Activated naive CD4-positive, alpha-beta T cell treated with anti-CD3 and anti-CD28 coated beads, Interleukin-2, amount 10 ng/mL, durations not matched to agents 7 days and 5 days (primary cell): ENCODE measurements at places on chromosomes 3 and 15.

- no peak for DNase-seq
- H3K4me1 ChIP-seq: no peaks in the 10 kb centered on the region
- peaks cover 13% of the 10 kb centered on the region for H3K36me3 ChIP-seq
- no peak overlapping the region for H3K4me3 ChIP-seq
- no peaks in the 10 kb centered on the region for H3K27me3 ChIP-seq
These were observed 119.4 kb upstream of the CGNL1 start for GRCh38 chr15:57256939-57257338.

- peaks cover 2% of the 10 kb centered on the region for H3K36me3 ChIP-seq
- peak overlapping the region; percentile 15 for H3K4me3 ChIP-seq
- no peak for DNase-seq
- H3K27ac ChIP-seq: peak overlapping the region; percentile 96
- no peaks in the 10 kb centered on the region for H3K27me3 ChIP-seq
These were observed 20.6 kb upstream of the USP3 start for GRCh38 chr15:63483521-63484371.

GRCh38 chr3:126124148-126124868 lies 40.4 kb upstream of the SLC41A3 start:
- H3K4me1 ChIP-seq: no peaks in the 10 kb centered on the region
- H3K4me3 ChIP-seq: no peak overlapping the region
- H3K27me3 ChIP-seq: peaks cover 11% of the 10 kb centered on the region
- no peak for DNase-seq

- no peaks in the 10 kb centered on the region for H3K27me3 ChIP-seq
- DNase-seq: no peak
- no peak overlapping the region for H3K4me3 ChIP-seq
- H3K4me1 ChIP-seq: no peaks in the 10 kb centered on the region
These were observed 12.5 kb downstream of the PLOD2 start for GRCh38 chr3:146148468-146148931.

- H3K27ac ChIP-seq: no peak overlapping the region
- H3K27me3 ChIP-seq: peaks cover 17% of the 10 kb centered on the region
- H3K4me1 ChIP-seq: no peaks in the 10 kb centered on the region
These were observed 53.8 kb downstream of the SST start for GRCh38 chr3:187616307-187616972.

DNA sequence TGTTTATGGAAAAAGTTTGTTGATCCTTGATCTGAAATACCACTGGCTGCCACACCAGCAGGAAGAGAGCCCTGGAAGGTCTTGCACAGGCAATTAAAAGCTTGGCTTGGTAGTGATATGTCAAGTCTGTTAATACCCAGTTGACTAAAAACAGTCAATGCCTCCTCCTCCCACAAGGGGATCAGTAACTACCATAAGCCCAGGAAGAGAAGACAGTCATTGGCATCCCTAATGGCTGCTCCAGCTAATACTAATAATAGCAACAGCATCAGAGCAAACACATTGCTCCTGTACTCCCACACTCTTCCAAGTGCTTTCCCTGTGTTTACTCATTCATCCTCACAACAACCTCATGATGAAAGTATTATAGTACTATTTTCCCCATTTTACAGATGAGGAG lies 528.6 kb downstream of the TAFA4 start:
- no peak overlapping the region for H3K27ac ChIP-seq
- no peaks in the 10 kb centered on the region for H3K4me1 ChIP-seq
- H3K27me3 ChIP-seq: no peaks in the 10 kb centered on the region
- no peak for DNase-seq
- H3K4me3 ChIP-seq: no peak overlapping the region
- no peaks in the 10 kb centered on the region for H3K36me3 ChIP-seq

DNA sequence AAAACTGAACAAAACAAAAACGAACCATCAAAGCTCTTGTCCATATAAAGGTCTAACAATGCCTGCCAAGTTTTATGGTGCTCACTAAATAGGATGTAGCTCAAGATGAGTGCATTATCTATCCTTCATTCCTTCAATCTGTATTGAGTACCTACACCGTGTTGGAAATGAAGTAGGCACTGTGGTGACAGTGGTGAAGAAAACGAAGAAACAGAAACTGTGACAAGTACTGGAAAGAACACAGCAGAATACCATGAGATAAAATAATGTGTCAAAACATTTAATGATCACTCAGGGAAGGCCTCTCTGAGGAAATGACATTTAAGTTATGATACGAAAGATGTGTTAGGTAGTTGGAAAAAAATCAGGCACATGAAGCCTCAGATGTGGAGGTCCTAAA lies 36.2 kb downstream of the CBLB start:
- H3K36me3 ChIP-seq: peaks cover 64% of the 10 kb centered on the region
- no peak for DNase-seq
- peaks cover 76% of the 10 kb centered on the region for H3K4me1 ChIP-seq
- no peaks in the 10 kb centered on the region for H3K27me3 ChIP-seq
- H3K4me3 ChIP-seq: no peak overlapping the region

- no peak overlapping the region for H3K27ac ChIP-seq
- no peak for DNase-seq
These were observed 8.5 kb upstream of the PIAS1 start for GRCh38 chr15:68045289-68046265.

GRCh38 chr3:105764378-105765307 lies 104.2 kb downstream of the CBLB start:
- peak; percentile 45 for DNase-seq
- H3K36me3 ChIP-seq: peaks cover 79% of the 10 kb centered on the region
- H3K27ac ChIP-seq: peak overlapping the region; percentile 94
- H3K4me3 ChIP-seq: peak overlapping the region; percentile 35

DNA sequence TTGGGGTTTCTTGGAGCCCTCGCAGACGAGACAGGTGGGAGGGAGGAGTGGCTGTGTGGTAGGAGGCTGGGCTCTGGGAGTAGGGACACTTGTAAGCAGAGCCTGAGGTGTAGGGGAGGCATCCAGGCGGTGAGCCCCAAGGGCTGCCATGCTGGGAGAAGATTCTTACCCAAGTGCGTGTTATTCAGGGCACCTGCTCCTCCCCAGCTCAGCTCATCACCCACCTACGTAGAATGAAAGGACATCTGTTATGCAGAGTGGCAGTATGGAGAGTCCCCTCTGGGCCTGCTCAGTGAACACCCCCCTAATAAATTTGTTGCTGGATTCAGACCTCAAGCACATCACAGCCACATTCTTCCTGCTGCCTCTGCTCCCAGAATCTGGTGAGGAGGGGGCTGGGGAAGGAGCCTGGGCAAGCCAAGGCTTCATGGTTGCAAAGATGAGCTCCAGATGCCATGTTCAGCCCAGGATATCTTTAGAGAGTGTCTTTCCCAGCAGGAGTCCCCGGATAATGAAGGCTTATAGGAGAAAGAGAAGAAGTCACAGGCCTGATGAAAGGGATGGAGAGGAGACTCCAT lies 261.8 kb downstream of the EPHB1 start:
- H3K36me3 ChIP-seq: no peaks in the 10 kb centered on the region
- no peak for DNase-seq
- no peaks in the 10 kb centered on the region for H3K4me1 ChIP-seq
- H3K27ac ChIP-seq: no peak overlapping the region

- peaks cover 7% of the 10 kb centered on the region for H3K36me3 ChIP-seq
- no peak for DNase-seq
- H3K27me3 ChIP-seq: no peaks in the 10 kb centered on the region
- no peak overlapping the region for H3K27ac ChIP-seq
- no peak overlapping the region for H3K4me3 ChIP-seq
- peaks cover 12% of the 10 kb centered on the region for H3K4me1 ChIP-seq
These were observed 743.0 kb upstream of the CBLB start for GRCh38 chr3:106611841-106612240.

DNA sequence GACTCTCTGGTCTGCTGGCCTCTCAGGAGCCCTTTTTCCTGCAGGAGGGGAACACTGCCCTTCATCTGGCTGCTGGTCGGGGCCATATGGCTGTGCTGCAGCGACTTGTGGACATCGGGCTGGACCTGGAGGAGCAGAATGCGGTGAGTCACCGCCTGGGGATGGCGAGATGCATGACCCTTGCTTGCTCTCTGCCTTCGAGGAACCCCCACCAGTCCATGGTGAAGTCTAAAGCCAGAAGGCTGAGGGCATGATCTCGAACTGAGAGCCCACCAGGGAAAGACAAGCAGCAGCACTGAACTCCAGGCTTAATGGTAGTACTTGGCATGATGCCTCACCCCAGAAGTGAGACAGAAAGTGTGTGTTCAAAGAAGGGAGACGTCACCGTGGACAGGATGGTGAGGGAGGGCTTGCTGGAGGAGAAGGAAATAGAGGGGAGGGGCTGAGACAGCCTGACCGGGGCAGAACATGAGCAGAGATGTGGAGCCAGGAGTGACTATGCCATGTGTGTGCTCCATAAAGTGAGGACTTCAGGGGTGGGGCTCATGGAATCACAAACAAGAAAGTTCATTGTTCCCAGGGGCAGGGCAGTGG lies 19.2 kb downstream of the ANKDD1A start:
- no peak overlapping the region for H3K4me3 ChIP-seq
- H3K4me1 ChIP-seq: peaks cover 6% of the 10 kb centered on the region
- peaks cover 7% of the 10 kb centered on the region for H3K36me3 ChIP-seq
- H3K27ac ChIP-seq: no peak overlapping the region

DNA sequence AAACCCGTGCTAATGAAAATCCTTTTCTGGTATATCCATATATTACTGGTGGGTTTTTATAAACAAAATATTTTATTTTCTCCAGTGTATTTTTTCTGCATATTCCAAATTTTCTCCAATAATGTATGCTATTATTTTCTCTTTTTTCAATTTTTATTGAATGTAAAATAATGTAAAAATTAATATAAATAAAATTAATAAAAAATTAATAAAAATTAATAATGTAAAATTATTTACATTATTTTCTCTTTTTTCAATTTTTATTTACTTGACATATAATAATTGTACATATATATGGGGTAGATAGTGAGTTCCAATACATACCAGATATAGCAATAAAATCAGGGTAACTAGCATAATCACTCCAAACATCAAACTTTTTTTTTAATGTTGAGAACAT lies 56.4 kb downstream of the OXSM start:
- peaks cover 8% of the 10 kb centered on the region for H3K27me3 ChIP-seq
- H3K4me1 ChIP-seq: no peaks in the 10 kb centered on the region
- H3K36me3 ChIP-seq: no peaks in the 10 kb centered on the region
- no peak overlapping the region for H3K4me3 ChIP-seq

- no peak for DNase-seq
- peaks cover 4% of the 10 kb centered on the region for H3K27me3 ChIP-seq
- no peak overlapping the region for H3K27ac ChIP-seq
- no peaks in the 10 kb centered on the region for H3K36me3 ChIP-seq
These were observed 49.8 kb downstream of the SPATA12 start for GRCh38 chr3:57110214-57110613.

GRCh38 chr3:60269829-60270266 lies 981.4 kb downstream of the FHIT start:
- no peak overlapping the region for H3K27ac ChIP-seq
- no peaks in the 10 kb centered on the region for H3K27me3 ChIP-seq
- no peak for DNase-seq
- no peaks in the 10 kb centered on the region for H3K4me1 ChIP-seq
- H3K4me3 ChIP-seq: no peak overlapping the region

- H3K36me3 ChIP-seq: no peaks in the 10 kb centered on the region
- no peak for DNase-seq
- no peak overlapping the region for H3K27ac ChIP-seq
- H3K27me3 ChIP-seq: peaks cover 11% of the 10 kb centered on the region
- H3K4me1 ChIP-seq: no peaks in the 10 kb centered on the region
- no peak overlapping the region for H3K4me3 ChIP-seq
These were observed 84.5 kb upstream of the ATP11B start for GRCh38 chr3:182708810-182709209.

DNA sequence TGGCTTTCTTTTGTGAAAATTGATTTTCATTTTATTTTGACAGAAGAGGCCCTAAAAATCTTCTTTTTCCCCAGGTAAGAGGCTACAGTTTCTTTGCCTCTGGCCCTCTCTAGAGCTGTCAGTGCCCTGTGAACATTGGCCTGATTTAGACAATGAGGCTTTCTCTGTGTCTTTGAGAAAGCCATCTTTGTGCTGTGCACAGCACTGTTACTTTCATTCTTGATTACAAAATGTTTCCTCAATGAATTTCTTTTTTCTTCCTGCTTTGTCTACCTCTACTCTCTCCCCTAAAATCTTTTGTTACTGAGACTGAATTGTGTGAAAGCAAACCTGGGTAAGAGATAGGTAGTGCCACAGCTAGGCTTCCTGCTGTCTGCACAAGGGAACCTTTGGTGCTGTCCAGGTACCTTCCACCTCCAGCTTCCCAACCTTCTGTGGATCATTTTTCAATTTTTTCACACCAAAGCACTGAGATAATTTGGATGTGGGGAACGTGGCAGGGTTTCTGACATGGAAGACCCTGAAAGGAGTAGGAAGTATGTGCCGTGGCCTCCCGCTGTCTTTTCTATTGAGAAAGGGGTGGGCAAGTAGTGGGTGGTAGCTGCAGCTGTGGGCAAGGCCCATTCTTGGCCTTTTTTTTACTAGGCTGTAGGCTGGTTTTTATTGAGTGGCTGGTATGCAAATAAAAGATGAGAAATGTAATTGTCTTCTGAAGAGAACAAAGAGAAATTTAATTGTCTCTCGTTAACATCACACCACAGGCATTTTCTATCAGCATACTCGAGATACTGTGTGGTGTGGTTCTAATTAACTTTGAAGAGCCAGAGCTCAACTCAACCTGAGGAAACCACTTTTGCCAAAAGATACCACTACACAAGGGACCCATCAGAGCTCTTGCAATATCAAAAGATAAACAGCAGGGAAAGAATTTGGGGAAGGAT lies 21.0 kb downstream of the RAB8B start:
- peak overlapping the region; percentile 92 for H3K27ac ChIP-seq
- H3K36me3 ChIP-seq: peaks cover 45% of the 10 kb centered on the region
- no peak for DNase-seq
- peaks cover 82% of the 10 kb centered on the region for H3K4me1 ChIP-seq
- peak overlapping the region; percentile 14 for H3K4me3 ChIP-seq

GRCh38 chr3:5007873-5008272 lies 28.6 kb downstream of the BHLHE40 start:
- no peaks in the 10 kb centered on the region for H3K36me3 ChIP-seq
- H3K27me3 ChIP-seq: peaks cover 7% of the 10 kb centered on the region
- H3K4me3 ChIP-seq: no peak overlapping the region
- H3K27ac ChIP-seq: peak overlapping the region; percentile 54
- H3K4me1 ChIP-seq: peaks cover 56% of the 10 kb centered on the region

DNA sequence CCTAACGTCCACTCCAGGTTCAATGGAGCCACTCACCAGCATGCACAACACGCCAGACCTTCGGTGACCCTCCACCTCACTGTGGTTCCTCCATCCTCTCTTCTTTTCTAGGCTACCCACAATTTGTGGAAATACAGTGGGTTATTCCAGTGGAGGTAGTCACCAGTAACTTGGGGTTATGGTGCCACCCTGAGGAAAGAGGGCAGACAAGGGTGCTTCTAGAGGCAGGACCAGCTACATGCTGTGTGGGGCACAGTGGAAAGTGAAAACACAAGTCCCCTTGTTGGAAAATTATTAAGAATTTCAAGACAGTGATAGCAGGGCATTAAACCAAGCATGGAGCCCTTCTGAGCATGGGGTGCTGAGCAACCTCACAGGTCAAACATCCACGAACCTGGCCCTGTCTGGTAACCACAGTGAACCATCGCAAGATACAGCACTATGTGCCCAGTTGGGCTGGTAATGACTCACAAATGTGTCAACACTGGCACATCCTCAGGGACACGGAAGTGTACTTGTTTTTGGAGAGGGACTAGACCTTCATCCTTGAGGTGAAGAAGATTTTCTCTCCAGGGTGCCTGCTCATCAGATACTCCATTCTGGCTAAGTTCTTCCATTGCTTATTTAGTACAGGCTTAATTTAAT lies 166.7 kb downstream of the STT3B start:
- no peak for DNase-seq
- H3K27me3 ChIP-seq: peaks cover 10% of the 10 kb centered on the region
- no peaks in the 10 kb centered on the region for H3K4me1 ChIP-seq
- no peak overlapping the region for H3K4me3 ChIP-seq
- no peaks in the 10 kb centered on the region for H3K36me3 ChIP-seq
